SIG-M5 (cell line): ENCODE measurements at places on chromosomes 12 and 14.

- DNase-seq: no peak
These were observed 32.1 kb upstream of the TXNRD1 start for GRCh38 chr12:104183443-104183842.

GRCh38 chr12:129903092-129903945, 506 bp downstream of the TMEM132D start:
- no peak for DNase-seq

DNA sequence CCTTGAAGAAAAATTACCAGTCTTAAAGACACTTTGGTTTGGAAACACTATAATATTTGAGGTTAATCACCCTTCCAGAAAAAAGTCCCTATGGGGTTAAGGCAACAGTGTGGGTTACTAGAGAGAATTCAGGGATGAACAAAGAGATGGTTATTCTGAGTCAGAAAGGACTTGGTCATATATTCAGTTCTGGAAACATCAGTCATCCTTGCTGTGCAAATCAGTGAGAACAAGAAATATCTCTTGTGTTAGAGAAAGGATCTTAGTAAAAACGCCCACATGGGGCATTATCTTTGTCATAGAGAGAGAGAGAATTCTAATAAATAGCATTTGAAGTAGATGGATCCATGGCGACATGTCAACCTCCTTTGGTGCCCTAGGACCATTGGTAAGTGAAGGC, 59.4 kb upstream of the E2F7 start:
- DNase-seq: no peak

GRCh38 chr12:560691-561390, 101.1 kb downstream of the B4GALNT3 start:
- no peak for DNase-seq

- no peak for DNase-seq
These were observed 36.2 kb downstream of the PRMT8 start for GRCh38 chr12:3527181-3527580.

- no peak for DNase-seq
These were observed 12.6 kb upstream of the OR8S1 start for GRCh38 chr12:48512855-48513254.

- DNase-seq: no peak
These were observed 255.2 kb upstream of the DDHD1 start for GRCh38 chr14:53408175-53408879.
